ENCODE measurements at places on chromosomes 6 and 20.

- peak; percentile 76 for DNase-seq
These were observed 6.9 kb upstream of the CTNNBL1 start for GRCh38 chr20:37686762-37687477.

DNA sequence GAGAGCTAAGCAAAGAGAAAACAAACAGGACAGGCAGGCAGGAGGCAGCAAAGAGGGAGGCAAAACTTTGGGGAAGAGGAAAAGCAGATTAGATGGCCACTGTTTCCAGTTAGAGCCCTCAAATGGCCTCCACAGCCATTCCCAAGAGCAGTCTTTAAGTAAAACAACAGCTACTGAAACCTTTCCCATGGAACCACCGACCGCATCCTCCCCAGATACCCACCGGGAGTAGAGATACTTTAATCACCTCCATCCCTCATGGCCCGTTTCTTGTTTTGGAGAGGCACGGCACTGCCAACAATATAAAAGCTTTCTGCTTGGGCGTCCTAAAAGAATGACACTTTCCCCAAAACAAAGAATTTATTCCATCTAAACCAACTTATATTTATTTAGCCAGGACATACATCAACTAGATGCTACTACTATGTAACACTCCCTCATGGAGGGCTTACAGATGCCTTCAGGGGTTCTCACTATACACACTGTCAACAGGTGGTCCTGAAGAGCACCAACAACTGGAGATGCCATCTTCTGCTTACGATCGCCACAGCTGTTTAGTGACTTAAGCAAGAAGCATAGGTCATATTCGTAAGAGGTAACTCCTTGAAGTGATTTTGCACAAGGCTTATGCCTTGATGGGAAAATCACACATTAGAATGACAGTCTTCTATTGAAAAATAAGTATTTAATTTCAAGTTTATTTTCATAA, 43.4 kb downstream of the CNKSR3 start:
- no peak for DNase-seq

DNA sequence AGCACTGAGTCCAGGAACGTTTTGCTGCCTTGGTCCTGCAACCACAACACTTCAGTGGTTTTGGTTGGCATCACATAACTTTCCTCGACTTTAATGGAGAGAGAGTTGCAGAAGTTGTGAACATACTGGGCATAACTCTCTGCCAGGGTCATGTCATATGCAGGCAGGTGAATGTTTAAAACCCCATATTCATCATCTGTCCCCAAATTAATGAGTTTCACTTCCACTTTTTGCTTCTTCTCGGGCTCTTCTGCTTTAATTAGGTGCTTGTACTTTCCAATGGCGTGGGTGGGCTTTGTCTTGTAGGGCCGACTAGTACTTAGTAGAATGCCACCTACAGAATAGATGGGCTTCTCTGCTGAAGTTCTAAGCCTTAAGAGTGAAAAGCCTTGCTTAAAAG, 45.2 kb upstream of the TFAP2A start:
- DNase-seq: no peak

DNA sequence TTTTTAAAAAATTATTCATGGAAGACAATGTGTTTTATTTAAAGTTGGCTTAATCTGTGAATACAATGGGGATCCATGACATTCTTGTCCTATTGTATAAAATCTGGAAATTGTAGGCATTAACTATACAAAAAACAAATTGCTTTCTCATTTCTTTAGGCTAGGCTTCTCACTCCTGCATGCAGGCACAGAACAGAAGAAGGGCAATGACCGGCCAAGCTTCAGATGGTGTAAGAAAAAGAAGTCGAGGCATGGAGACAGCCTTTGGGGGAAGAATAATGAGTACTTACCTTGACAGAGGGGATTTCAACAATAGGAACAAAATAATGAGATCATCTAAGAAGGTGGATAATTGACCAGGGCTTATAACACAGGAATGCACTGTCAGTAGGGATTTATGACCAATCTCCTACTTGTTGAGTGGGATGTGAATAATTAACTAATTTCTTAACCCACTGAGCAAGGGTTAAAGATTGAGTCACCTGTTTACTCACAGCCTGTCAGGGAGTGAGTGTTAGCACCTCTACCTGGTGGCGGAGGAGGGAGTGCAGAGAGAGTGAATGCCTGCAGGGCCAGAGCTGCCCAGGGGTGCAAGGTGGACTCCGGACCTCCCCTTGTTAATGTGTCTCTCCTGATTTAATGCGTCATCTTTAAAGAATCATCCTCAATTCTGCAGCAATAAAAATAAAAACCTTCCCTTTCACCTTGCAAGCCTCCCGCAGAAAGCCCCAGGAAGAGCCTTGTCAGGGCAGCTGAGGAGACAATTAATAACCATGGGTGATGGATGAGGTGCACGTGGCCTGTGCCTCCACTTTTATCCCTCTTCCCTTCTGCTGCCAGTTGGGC, 3.9 kb downstream of the SLC22A2 start:
- DNase-seq: no peak

DNA sequence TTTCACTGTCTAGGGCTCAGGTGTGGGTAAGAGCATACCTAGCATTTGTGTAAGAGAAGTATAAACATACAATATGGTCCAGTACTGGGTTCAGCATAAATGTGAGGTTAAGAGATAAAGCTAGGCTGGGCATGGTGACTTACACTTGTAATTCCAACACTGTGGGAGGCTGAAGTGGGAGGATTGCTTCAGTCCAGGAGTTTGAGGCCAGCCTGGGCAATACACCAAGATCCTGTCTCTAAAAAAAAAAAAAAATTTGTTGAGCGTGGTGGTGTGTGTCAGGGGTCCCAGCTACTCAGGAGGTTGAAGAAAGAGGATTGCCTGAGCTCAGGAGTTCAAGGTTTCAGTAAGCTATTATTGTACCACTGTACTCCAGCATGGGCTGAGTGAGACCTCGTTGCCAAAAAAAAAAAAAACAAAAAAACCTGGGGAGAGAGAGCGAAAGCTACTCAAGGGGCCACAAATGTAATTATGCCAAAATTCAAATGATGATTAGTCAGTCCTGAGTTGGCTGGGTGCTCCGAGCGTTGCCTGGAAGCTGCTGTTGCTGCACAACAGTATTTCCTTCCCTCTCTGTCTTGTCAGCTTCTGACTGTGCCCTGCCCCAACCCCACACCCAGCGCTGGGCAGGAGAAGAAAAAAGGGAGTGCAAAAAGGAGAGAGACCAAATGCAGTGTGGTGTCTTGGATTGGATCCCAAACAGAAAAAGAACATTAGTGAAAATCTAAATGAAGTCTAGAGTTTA, 24.0 kb downstream of the CMTR1 start:
- no peak for DNase-seq

DNA sequence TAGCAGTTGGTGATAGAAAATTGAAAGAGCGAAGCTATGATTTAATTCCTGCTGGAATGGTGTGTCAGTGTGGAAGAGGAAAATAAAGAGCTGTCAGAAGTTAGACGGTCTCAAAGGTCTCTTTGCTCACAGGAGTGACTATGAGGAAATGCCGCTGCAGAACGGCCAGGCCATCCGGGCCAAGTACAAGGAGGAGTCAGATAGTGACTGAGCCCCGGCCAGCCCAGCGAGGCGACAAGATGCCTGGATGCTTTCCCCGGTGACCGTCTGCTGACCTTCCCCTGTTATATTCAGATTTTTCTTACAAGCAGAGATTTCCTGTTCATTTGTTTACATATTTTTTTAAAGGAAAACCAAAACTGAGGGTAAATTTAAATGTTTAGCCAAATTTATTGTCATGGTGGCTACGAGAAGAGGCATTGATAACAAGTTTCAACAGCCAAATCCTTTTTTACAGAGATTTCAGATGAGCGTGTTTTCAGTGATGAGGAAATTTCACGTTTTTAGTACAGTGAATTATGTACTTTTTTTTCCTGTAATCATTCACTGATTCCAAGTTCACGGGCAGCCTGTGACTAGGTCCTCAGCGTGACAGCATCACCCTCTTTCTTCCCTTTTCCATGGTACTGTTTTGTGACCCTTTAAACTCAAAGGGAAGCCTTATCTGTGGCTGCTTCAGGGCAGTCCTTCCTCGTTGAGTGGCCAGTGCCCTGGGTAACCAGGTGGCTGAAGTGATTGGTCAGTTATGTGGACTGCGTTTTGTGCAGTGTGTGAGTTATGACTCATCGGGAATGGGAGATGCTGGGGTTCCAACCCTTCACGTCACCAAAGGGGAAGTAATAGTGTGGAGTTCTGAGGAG, 12.6 kb downstream of the DYNLT1 start:
- DNase-seq: peak; percentile 62
